ENCODE measurements at places on chromosomes 5 and 9. TPM values are rescaled to one million over a fixed set of nuclear protein-coding genes. Genes with fewer than 3 reads are reported as not detected.

TRIM14 gene
- 10.4 TPM for total RNA-seq

MLANA gene
- total RNA-seq: not detected

TXNDC15 gene
- 78.7 TPM for total RNA-seq

SNX18 gene
- total RNA-seq: 34.9 TPM

HK3 gene
- total RNA-seq: 10.6 TPM

CYLC2 gene
- total RNA-seq: not detected

C7 gene
- total RNA-seq: 707 TPM

TDRD7 gene
- total RNA-seq: 16.8 TPM

TAS2R1 gene
- not detected for total RNA-seq

NDUFAF2 gene
- 44.9 TPM for total RNA-seq

QRFP gene
- not detected for total RNA-seq

ROPN1L gene
- 1.1 TPM for total RNA-seq

KLHL3 gene
- 6.1 TPM for total RNA-seq

SPATA31E1 gene
- not detected for total RNA-seq

RELL2 gene
- 3.2 TPM for total RNA-seq

NSG2 gene
- 4.6 TPM for total RNA-seq

NUTM2G gene
- total RNA-seq: not detected

RORB gene
- 0.45 TPM for total RNA-seq

LPAR1 gene
- 39.8 TPM for total RNA-seq

Data from gastroesophageal sphincter (tissue), 4 donors.